CD4-positive, alpha-beta memory T cell (primary cell): ENCODE measurements at places on chromosomes 12 and 14. TPM values are rescaled to one million over a fixed set of nuclear protein-coding genes. Genes with fewer than 3 reads are reported as not detected.

EXOC3L4 gene
- not detected for polyA plus RNA-seq

ISM2 gene
- polyA plus RNA-seq = not detected

ZDHHC22 gene
- polyA plus RNA-seq = not detected

TMEM132C gene
- not detected for polyA plus RNA-seq

VPS29 gene
- 164 TPM for polyA plus RNA-seq

DNA sequence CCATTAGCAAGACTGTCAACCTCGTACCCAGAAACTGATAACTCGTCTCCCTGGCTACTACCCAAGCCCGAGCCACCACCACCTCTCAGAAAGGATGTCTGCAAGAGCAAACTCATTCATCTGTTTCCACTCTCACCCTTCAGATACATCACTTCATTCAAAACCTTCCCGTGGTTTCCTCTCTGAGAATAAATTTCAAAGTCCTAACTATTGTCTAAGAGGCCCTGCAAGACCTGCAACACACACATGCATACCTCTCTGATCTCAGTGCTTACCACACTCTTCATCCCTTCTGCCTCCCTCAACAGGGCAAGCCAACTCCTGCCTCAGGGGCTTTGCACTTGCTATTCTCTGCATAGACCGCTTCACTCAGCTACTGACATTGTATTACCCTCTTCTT, 40.6 kb downstream of the PPP1R13B start:
- H3K36me3 ChIP-seq = no peaks in the 10 kb centered on the region
- no peak for DNase-seq
- H3K4me1 ChIP-seq = no peaks in the 10 kb centered on the region
- H3K27ac ChIP-seq = no peak overlapping the region

- DNase-seq = no peak
- no peak overlapping the region for H3K27ac ChIP-seq
- H3K27me3 ChIP-seq = no peaks in the 10 kb centered on the region
- no peak overlapping the region for H3K4me3 ChIP-seq
- no peaks in the 10 kb centered on the region for H3K36me3 ChIP-seq
- H3K4me1 ChIP-seq = no peaks in the 10 kb centered on the region
Measured at GRCh38 chr12:29609431-29610215, 112.1 kb upstream of the OVCH1 start.

- H3K27ac ChIP-seq = no peak overlapping the region
- no peaks in the 10 kb centered on the region for H3K27me3 ChIP-seq
- H3K4me3 ChIP-seq = no peak overlapping the region
- no peaks in the 10 kb centered on the region for H3K36me3 ChIP-seq
Measured at GRCh38 chr14:90774316-90774715, 41.9 kb downstream of the TTC7B start.
